Small intestine (tissue), 16 donors: ENCODE measurements at places on chromosomes 1 and 21. TPM values are rescaled to one million over a fixed set of nuclear protein-coding genes. Genes with fewer than 3 reads are reported as not detected.

C4BPA gene
- 2.4 TPM for polyA plus RNA-seq

FNDC5 gene
- polyA plus RNA-seq = not detected

EPHA10 gene
- polyA plus RNA-seq = 5.4 TPM

OR2T11 gene
- polyA plus RNA-seq = not detected

CCDC185 gene
- polyA plus RNA-seq = not detected
